ENCODE measurements at places on chromosomes 13 and 19. TPM values are rescaled to one million over a fixed set of nuclear protein-coding genes. Genes with fewer than 3 reads are reported as not detected.

Gene C19orf38
- 2.5 TPM for total RNA-seq

DNA sequence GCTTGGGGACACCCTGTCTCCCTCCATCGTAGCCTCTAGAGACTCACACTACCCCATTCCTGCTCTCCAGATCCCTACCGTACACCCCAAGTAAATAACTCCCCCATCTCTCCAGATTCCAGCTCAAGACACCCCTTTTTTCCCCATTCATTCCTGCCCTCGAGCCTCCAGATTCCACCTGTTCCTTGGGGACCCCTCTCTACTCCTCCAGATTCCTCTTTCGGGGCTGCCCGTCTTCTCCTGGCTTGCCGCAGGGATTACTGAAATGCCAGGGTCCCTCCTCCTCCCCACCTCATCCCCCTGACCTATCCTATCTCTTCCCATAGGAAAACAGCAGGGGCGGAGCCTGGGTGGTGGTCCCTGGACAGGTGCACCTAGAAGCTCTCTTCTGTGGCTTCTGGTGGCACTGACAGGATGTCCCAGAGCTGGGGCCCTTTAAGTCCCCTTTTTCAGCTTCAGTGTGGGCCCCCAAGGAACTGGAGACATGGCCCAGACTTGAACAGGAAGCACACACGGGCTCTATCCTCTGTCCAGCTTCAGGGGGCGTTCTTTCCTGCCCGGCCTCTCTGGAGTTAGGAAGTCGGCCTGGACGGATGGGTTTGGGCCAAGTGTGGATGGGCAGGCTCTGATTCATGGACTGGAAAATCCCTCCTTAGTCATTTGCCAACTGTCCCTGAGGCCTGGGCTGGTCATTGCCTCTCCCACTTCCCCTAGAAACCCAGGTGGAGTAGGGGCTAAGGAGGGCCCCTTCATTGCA lies 1.2 kb downstream of the ZSWIM4 start:
- no peak for DNase-seq

DNA sequence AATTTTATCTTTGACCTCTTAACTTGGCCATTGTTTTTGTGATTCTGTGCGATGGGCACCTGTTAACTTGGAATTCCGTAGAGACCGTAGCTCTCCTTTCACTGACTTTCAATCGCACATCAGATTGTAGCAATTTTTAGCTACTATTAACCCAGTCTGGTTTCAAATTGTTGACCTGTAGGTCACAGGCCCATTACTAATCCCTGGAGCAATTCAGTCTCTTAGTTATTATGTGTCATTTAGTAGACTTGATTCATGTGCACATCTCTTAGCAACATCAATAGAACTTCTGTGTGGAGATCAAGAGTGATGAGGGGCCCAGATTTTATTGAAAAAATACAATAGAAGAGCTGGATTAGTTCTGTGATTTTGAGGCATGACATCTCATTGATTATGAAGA lies 549.6 kb upstream of the SLC10A2 start:
- no peak for DNase-seq

Gene TUBB4A
- 817 TPM for total RNA-seq

- DNase-seq, result no peak
Observed at GRCh38 chr13:77033717-77034302, 6.9 kb upstream of the FBXL3 start.

DNA sequence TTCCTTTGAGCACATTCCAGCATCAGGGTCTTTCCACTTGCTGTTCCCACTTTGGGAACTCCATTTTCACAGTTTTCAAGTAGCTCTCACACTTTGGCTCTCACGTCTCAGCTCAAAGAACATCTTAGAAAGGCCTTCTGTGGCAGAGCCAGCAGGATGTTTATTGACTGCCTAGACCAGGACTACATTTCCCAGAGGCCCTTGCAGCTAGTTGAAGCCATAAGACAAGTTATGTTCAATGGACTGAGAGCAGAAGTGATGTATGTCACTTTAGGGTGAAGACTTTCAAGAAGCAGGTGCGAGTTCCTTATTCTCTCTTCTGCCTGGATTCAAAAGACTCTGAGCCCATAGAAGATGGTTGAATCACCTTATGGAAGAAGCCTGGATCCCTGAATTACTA lies 4.3 kb upstream of the HAUS5 start:
- no peak for DNase-seq

- no peak for DNase-seq
Observed at GRCh38 chr13:99766641-99767045, 204.9 kb downstream of the ZIC5 start.
